ENCODE measurements at places on chromosomes 5 and 9. TPM values are rescaled to one million over a fixed set of nuclear protein-coding genes. Genes with fewer than 3 reads are reported as not detected.

The ZDHHC21 gene
- polyA plus RNA-seq: 1.5 TPM

The AP3S1 gene
- polyA plus RNA-seq: 43.0 TPM

The FAM221B gene
- not detected for polyA plus RNA-seq

The KIAA0825 gene
- polyA plus RNA-seq: 0.36 TPM

The IFNA8 gene
- not detected for polyA plus RNA-seq

The PAIP2 gene
- polyA plus RNA-seq: 41.6 TPM

The RMRP gene
- polyA plus RNA-seq: 41.8 TPM

The SLC9A3 gene
- polyA plus RNA-seq: 0.45 TPM

The AFAP1L1 gene
- polyA plus RNA-seq: 4.1 TPM

The STC2 gene
- polyA plus RNA-seq: 2.0 TPM

The CEL gene
- 2.5 TPM for polyA plus RNA-seq

The F2RL2 gene
- polyA plus RNA-seq: 0.07 TPM

The FAM78A gene
- polyA plus RNA-seq: 1.7 TPM

The SLC1A3 gene
- 89.3 TPM for polyA plus RNA-seq

The SLC46A2 gene
- 0.67 TPM for polyA plus RNA-seq

The F2RL1 gene
- polyA plus RNA-seq: 2.7 TPM

The SLC25A2 gene
- not detected for polyA plus RNA-seq

The PCDHB9 gene
- 0.88 TPM for polyA plus RNA-seq

The MARCHF3 gene
- polyA plus RNA-seq: 37.9 TPM

The POLR3G gene
- 2.9 TPM for polyA plus RNA-seq

The LCN10 gene
- polyA plus RNA-seq: 28.6 TPM

The PCDHAC1 gene
- polyA plus RNA-seq: 0.28 TPM

The PCA3 gene
- 0.25 TPM for polyA plus RNA-seq

The ZNF367 gene
- 0.51 TPM for polyA plus RNA-seq

The PTGER4 gene
- 52.5 TPM for polyA plus RNA-seq

The ARL14EPL gene
- polyA plus RNA-seq: 0.18 TPM

The TEK gene
- polyA plus RNA-seq: 18.2 TPM

The CER1 gene
- polyA plus RNA-seq: not detected

The MARCOL gene
- polyA plus RNA-seq: not detected

The FCN1 gene
- 1.7 TPM for polyA plus RNA-seq

The TRIM14 gene
- polyA plus RNA-seq: 1.2 TPM

The FAM151B gene
- 1.3 TPM for polyA plus RNA-seq

The IL7R gene
- 4.3 TPM for polyA plus RNA-seq

The SPAG8 gene
- polyA plus RNA-seq: 0.80 TPM

The AGXT2 gene
- not detected for polyA plus RNA-seq

The WNT8A gene
- not detected for polyA plus RNA-seq

The PCDHGA10 gene
- 0.79 TPM for polyA plus RNA-seq

The LHX2 gene
- polyA plus RNA-seq: 0.18 TPM

The C9orf40 gene
- 3.3 TPM for polyA plus RNA-seq

Measured in adipose tissue (tissue), 3 donors.